Skin of body (tissue), 3 donors: ENCODE measurements at places on chromosomes 5 and 9. TPM values are rescaled to one million over a fixed set of nuclear protein-coding genes. Genes with fewer than 3 reads are reported as not detected.
A peak's percentile ranks its signal among the peaks of the same experiment; 100 is the strongest.

DNA sequence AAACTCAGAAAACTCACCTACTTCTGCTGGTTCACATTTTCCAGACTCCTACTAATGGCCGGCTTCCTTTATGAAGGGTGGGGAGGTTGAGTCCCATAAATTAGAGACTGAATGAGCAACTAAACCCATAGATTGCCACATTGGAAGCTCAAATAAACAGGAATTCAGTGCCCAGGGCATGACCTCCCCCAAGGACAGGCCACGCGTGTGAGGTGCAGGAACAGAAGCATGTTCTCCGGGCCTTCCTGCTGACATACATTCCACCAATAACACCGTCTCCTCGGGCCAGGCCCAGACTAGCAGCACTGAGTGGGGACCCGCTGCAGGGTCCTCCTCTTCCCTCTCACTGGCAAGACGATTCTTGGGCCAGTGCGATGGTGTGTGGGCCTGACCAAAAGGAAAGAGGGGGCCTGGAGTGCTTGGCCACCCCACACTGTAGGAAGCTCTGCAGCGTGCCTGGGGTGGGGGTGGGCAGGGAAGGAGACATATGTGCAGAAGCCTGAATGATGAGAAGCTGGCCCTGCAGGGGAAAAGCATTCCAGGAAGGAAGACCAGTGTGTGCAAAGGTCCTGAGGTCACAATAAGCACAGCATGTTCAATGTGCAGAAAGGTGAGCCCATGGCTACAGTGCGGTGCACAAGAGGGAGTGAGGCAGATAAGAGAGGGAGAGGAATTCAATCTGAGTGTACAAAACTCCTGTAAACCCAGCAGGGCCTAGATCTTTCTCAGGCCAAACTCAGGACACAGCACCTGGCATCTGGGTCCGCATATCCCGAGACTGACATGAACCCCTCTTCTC lies 12.0 kb downstream of the PTGES start:
- DNase-seq, result no peak

- no peak for DNase-seq
These were observed 45.9 kb upstream of the MTMR12 start for GRCh38 chr5:32358611-32359010.

DNA sequence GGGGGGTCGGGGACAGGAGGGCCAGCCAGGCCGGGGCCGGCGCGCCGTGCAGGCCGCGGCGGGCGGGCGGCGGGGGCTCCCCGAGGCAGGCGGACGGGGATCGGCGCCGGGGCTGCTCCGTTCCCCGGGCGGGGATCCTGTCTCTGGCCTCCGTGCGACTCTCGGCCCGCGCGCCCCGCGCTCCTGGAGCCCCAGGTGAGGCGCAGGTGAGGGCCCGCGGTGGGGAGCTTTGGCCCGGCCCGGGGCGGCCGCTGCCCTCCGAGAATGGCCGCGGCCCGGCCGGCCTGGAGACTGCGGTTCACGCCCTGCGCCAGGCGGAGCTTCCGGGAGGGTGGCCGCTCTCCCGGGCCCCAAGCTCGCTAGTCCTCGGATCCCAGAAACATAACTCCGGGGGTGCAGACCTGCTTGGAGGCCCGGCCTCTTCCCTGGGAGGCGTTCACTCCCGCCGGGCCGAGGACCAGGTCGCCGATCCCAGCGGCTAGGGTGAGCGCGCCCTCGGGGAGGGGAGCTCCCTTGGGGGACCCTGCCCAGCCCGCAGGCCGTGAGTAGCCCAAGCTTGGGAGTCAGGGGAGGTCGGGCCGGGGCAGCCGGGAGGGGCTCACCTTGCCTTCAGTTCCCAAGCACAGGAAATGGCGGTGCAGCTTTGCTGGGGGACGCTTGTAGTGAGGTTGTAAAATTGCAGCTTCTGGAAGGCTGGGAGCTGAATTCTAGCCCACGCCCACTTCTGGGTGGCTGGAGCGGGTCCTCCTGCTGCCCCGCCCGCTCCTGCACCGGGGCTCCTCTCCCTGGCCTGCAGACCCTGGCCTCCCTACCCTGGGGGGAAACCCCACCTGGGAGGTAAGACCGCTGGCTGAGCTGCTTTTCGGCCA lies 723 bp downstream of the PPP1R26 start:
- no peak for DNase-seq

GRCh38 chr9:86413971-86414880 lies 60.0 kb upstream of the TUT7 start:
- peak; percentile 14 for DNase-seq

- no peak for DNase-seq
These were observed 120.1 kb downstream of the WNK2 start for GRCh38 chr9:93303806-93304573.

- no peak for DNase-seq
These were observed 71.8 kb upstream of the ADAMTS2 start for GRCh38 chr5:179417016-179417415.

- DNase-seq, result no peak
These were observed 80.1 kb upstream of the SH3PXD2B start for GRCh38 chr5:172534229-172535107.

DNA sequence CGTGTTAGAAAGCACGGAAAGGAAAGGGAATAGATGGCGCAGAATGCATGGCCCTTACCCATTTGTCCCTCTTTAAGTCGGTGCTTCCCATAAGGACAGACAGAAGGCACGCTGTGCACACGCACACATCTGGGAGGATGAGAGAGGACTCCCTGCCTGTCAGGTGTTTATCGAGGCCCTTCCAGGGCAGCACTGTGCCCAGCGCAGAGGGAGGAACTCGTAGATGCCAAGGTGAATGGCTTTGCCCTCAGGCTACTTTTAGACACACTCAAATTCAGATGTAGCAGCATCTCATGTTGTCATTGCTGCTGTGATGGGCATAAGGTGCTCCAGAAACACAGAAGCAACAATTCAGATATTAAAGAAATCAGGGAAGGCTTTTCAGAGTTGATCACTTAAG lies 70.2 kb upstream of the CTSL start:
- no peak for DNase-seq

Gene CARD6
- 3.9 TPM for total RNA-seq

Gene DEPDC1B
- 6.7 TPM for total RNA-seq

Gene OR1J2
- total RNA-seq, result not detected

Gene RASEF
- total RNA-seq, result 4.9 TPM

Gene CTSV
- total RNA-seq, result 75.6 TPM
